Activated CD8-positive, alpha-beta memory T cell treated with anti-CD3 and anti-CD28 coated beads for 1 hour (primary cell): ENCODE measurements at places on chromosomes 16 and 17.

DNA sequence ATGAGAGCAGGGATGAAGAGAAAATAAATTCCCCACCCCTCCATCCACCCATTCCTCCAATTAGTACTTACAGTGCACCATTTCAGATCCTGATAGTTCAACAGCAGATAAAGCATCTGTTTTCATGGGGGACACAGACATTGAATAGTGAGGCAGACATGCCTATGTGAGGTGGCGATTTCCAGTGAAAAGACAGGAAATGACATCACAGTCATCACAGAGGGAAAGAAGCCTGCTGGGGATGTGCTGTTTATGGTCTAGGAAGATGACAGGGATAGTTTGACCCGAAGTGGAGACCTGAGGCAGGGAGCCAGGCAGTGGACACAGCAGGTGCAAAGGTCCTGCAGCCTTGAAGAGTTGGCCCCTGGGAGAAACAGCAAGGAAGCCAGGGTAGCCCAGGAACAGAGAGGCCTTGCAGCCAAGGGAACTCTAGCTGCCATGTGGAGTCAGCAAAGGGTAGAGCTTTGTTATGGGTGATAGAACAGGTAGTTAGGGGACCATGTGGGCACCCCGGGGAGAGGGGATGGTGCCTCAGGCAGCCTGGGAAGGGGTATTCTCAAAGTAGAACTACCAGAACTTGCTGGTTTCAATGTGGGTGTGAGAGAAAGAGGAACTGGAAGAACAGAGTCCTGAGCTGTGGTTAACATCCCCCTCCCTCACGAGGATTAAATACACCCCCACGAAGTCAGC, 256.6 kb downstream of the CPPED1 start:
- DNase-seq: no peak

GRCh38 chr16:10993649-10994048, 49.3 kb downstream of the CLEC16A start:
- no peak for DNase-seq

GRCh38 chr16:68246121-68246520, 948 bp downstream of the PLA2G15 start:
- DNase-seq: no peak

DNA sequence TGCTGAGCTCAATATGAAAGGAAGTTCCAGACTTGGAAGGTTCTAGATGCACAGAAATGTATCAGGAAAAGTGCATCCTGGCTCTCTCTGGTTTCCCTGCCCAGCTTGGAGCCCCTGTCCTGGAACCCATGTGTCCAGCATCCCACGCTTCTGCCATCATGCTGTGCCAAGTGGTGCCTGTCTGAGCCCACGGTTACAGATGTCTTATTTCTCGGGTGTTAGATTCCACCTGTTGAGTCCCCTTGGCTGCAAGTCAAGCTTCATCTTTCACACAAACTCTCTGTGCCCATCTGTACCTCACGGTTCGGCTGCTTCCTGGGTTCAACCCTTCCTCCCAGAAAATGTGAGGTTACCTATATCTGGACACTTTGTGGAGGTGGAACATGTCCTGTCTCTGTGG, 22.5 kb downstream of the OR1D5 start:
- DNase-seq: no peak

DNA sequence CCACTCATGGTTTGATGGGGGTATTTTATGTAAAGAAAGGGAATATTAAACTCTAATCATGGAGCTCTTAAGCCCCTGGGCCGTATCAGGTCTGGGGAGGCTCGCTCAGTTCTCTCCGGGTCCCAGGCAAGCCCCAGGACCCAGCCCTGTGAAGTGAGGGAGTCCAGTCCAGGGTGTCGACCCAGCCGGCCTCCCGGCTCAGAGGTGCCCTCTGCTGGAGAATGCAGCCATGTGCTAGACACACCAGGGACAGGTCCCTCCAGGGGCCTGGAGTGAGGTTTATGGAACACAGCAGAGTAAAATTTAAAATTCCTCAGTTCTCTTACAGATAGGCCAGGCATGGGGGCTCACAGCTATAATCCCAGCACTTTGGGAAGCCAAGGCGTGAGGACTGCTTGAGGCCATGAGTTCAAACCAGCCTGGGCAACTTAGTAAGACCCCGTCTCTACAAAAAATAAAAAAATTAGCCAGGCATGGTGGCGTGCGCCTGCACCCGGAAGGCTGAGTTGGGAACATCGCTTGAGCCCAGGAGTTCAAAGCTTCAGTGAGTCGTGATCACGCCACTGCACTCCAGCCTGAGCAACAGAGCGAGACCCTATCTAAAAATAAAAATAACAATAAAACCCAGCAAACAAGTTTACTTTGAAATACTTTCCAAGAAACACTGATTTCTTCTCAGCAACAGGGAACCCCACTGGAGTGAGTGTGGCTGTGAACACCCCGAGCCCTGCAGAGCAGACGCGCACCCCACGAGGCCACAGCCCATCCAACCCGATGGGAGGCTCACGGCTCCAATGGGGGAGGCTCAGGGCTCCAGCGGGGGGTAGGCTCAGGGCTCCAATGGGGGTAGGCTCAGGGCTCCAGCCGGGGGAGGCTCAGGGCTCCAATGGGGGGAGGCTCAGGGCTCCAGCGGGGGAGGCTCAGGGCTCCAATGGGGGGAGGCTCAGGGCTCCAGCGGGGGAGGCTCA, 72.2 kb downstream of the ZNF778 start:
- peak; percentile 33 for DNase-seq

GRCh38 chr17:60392845-60393702, 1.1 kb upstream of the USP32 start:
- no peak for DNase-seq

GRCh38 chr16:54437401-54437800, 150.8 kb upstream of the IRX3 start:
- no peak for DNase-seq

DNA sequence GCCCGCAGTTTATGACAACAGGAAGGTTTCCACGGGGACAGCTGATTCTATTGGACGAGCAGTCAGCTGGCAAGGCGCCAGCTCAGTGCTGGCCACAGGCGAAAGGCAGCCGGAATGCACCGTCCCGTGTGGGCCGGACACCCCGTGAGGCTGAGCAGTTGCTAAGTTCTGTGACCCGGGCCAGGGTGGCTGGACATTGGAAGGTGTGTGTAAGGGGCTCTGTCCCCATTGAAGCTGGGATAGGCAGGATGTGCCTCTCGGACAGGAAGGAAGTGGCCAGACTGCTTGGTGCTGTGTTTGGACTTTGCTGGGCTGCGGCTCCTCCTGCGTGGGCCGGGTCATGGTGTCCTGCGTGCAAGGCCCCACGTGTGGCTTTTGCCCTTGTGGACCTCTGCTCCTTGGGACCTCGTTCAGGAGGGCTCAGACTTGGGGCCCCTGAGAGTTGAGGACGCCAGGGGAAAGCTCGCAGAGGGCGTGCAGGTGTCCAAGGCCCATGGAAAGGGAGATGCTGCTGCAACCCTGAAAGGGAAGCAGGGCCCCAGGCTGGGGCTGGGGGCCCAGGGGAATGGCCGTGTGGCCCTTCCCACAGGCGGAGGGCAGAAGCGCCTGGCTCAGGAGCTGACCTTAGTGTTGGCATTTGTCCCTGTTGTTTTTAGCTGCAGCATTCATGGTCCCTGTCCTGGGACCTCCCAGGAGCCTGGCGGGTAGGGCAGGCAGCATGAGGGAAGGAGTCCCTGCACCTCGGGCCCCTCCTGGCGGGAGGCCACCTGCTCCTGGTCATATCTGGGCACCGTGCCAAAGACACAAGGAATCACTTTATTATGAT, 10.0 kb downstream of the BAIAP2 start:
- no peak for DNase-seq

- DNase-seq: peak; percentile 53
These were observed 16.2 kb downstream of the SOCS3 start for GRCh38 chr17:78343543-78344201.

GRCh38 chr16:17318238-17318637, 152.5 kb downstream of the XYLT1 start:
- no peak for DNase-seq

DNA sequence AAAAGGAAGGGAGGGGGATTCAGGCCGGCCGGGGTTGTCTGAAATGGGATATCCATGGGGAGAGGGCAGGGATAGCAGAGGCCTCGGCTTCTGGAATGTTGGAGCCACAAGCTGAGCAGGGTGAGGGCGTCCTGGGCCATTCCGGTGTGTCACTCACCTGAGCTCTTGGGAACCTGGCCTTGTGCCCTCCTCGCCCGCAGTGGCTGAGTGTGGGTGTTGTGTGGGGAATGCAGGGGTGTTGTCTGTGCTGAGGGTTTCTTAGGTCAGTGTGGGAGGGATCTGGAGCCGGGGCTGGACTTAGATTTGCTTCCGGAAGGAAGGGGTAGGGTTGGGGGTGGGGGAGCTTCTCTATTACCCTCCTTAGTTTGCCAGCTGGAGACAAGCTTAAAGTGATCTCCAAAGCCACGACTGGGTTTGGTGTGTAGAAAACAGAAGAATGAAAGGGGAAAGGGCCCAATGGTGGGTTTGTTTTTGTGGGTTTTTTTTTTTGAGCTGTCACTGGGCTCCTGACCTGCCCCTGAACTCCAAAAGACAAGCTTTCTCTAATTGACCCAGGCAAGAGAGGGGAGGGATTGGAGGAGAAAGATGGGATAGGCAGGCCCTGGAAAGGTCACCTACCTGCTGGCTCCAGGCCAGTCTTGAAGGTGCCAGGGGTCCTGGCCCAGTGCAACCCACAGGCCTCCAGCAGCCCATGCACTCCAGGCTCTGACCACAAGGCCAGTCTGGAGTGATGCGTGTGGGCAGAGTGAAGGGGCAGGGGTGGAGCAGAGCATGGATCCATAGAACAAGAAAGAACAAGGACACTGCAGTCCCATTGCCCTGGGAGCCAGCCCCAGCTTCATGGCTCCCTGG, at the start of gene SULT1A2:
TSS of gene SULT1A2 (minus strand) at position 211 of the 852 bp plus-strand sequence. CDS start 1,120 bp downstream, outside the sequence.
- DNase-seq: no peak

GRCh38 chr16:14357328-14357727, 272.7 kb downstream of the PARN start:
- DNase-seq: no peak

DNA sequence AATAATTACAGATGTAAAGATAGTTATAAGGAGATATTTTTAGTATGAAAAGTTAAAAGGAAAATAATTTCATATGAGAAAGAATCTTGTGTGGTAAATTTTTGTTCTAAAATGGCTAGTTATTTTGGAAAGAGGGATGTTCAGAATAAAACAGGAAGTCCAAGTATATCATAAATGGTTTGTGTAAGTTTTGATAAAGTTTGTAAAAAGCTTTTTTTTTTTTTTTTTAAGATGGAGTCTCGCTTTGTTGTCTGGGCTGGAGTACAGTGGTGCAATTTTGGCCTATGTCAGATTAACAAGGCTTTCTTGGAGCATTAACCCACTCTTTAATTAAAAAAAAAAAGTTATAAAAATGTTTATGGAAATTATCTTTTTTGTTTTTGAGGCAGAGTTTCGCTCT, 8.2 kb upstream of the CDK10 start:
- DNase-seq: no peak

GRCh38 chr17:45139533-45139920, 4.0 kb downstream of the ACBD4 start:
- no peak for DNase-seq
